ENCODE measurements at places on chromosomes 2 and 18.

- DNase-seq, result no peak
Measured at GRCh38 chr2:20434588-20435294, 12.1 kb upstream of the RHOB start.

DNA sequence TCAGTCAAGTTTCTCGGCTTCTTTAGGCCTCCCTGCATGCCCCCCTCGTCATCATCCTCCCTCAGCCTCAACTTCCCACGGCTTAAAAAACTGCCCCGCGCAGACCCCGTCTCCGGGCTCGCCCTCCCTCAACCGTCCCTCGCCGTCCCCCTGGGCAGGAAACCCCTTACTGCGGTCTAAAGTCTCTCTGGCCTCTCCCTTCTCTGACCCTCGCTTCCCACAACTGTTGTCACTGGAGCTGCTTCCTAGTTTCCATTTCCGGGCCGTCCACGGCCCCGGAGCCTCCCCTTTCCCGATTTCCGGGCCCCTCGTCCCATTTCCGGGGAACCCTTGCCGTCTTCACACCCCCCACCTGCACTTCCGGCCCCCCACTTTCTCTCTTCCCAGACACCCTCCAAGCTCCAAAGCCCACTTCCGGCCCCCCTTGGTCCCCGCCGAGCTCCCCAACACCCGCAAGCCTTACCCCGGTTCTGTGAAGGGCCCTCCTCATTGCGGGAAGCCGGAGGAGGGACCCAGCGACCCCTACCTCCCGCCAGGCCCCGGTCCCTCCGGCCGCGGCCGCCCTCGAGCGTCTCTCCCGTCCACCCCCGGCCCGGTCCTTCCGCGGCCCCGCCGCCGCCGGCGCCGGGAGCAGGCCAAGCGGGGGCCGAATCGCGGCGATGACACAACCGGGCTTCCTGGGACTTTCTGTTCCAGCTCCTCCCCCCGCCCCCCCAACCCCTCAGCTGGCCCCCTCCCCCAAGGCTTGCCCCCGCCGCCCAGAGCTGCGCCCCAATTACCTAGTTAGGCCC, 513 bp downstream of the TRIP12 start:
- DNase-seq, result no peak

DNA sequence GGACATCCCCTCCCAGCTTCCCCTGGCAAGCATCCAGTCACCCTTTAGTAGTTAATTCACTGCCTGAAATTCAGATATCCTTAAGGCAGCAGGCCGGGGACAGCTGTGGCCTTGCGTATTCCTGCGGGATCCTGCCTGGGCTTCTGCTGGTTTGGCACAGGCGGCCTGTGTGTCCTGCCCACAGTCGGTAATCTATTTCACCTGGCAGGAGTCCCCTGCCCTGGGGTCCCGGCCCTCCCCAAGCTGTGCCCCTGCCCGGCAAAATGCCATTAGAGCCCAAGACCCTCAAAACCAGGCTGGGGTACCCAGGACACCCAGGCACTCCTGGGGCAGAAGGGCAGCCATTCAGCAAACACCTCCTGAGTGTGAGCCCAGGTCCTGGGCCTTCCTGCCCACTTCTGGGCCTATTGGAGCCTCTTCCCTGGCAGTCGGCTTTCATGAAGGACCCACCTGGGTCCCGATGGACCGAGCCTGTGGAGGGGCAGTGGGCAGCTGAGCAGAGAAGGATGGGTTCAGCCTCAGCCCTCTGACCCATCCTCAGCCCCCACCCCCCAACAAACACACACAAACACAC, 11.6 kb downstream of the CROCC2 start:
- no peak for DNase-seq

DNA sequence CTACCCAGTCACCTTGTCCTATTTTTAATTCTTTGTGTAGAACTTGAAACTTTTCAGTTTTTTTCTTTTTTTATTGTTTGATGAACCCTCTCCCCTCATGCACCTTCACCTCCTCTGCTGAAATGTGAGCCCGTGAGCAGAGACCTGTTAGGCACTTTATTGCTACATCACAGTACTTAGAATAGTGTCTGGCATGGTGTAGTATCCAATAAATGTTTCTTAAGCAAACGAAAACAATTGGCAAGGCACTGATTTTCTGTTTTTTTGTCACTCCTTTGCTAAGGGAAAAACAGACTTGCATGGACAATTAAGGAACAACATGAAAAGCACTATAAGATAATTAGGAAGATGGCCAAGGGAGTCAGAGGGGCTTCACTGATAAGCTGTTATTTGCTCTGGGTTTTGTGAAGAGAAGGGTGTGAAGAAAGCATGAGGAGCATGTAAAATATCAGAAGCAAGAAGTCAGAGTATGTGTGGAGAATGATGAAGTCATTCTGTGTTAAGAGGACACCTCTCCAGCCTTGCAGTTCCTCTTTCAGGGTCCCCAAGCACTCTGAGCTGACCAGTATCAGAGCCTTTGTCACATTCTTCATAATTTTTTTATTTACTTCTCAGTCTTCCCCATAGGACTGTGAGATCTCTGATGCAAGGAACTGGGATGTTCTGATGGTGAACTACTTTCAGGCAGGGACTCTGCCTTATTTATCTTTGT, 99.7 kb upstream of the CAVIN2 start:
- no peak for DNase-seq

GRCh38 chr2:167761465-167762136, 485.8 kb downstream of the STK39 start:
- no peak for DNase-seq

- no peak for DNase-seq
Measured at GRCh38 chr2:59182249-59182648, 941.1 kb upstream of the FANCL start.

DNA sequence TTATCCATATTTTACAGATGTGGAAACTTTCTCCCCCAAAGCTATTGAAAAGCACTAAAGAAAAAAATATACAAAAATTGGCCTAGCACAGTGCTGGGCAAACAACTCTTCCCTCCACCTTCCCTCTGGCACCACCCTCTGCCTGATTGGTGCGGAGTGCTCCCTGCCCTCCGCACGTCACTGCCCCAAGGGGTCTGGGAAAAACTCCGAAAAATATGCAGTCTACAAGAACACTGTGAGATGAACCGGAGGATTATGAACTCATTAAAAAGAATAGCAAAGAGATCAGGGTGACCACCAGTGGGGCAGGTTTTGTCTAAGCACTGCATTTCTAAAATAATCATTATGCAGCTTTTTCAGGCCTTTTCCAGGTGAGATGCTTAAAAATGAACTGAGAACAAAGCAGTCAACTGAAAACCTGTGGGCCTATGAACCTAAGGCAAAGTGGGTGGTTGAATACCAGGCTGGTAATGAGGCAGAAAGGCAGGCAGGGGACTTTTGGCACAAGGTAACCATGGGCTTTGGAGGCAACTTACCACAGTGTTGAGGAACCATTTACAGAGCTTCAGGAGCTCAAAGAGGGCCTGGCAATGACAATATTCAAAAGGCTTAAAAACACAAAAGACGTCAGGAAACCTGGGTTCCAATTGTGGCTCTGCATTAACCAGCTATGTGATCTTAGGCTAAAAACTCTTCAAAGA, 57.5 kb downstream of the AAK1 start:
- no peak for DNase-seq

- DNase-seq, result no peak
Measured at GRCh38 chr2:36611316-36611990, 13.5 kb upstream of the FEZ2 start.

DNA sequence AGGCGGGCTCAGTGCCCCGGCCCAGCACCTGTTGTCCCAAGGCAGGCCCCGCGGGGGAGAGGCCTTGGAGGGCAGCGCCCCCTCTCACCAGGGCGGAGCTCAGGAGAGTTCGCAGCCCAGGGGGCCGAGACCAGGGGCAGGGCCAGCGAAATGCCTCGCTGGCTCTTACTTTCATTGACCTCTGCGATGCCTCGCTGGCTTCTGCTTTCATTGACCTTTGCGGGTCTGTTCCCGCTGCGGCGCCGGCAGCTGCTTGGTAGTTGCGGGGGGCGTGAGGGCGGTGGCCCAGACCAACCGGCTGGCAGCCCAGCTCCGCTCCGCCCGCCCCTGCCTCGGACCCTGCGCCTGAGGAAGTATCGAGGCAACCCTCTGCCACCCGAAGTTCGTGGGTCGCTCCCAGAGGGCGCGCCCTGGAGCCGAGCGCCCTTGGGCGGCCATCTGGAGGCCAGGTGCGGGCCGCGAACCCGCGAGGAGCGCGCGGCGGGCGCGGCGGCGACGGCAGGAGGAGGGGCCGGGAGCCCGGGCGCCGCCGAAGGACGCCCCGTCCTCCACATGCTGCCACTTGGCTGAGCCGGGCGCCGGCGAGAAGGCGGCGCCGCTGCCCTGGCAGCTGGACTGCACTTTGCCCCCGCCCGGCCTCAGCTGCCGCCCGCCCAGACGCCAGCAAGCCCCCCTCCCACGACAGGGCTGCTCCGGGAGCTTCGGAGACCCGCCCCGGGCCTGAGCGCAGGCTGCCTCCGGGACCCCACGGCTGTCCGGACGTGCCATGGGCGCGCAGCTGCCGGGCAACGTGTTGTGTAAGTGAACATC, 118.0 kb upstream of the MSTN start:
- no peak for DNase-seq

DNA sequence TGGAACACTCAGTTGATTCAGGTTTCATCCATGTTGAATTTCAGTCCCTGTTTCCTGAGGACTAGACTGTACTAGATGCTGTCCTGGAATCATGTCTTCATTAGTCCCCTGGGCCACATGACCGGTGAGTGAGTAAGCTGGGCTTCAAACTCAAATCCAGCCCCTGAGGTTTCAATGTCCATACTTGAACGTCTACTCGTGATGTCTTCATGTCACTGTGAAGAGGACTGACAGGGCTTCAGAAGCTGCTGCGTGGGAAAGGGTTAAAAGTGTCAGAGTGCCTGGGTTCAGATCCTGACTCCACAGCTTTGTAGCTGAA, 101.2 kb downstream of the CDK15 start:
- no peak for DNase-seq

GRCh38 chr2:101961338-101962191, 30.2 kb upstream of the IL1R2 start:
- DNase-seq, result no peak

DNA sequence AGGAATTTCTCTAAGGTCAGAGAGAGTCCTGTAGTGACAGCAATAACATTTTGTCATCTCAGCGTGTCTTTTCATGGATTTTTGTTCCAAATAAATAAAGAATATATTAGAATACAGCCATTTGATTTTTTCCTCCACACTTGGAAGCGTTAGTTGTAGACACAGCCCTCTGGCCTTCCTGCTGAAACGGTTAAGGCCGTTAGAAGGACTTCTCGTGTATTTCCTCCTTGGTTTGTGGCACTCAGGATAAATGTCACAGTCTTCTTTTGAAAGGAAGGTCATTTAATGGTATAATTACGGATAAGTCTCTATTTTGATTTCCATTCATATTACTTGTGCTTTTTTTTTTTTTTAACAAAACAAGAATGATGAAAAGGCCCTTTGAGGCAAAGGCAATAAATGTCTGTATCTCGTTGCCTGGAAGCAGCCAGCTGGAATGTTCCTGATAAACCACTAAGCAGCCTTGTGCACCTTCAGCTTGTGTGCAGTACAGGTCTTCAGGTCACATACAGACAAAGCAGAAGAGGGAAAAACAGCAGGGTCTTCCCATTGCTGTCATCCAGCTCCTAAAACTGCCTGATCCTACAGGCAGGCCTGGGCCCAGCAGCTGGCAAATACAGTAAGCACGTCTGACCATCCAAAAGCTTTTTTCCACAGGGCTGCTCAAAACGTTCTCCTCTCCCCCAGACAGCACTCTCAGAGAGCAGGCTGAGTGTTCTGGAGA, 14.4 kb downstream of the EFR3B start:
- no peak for DNase-seq

DNA sequence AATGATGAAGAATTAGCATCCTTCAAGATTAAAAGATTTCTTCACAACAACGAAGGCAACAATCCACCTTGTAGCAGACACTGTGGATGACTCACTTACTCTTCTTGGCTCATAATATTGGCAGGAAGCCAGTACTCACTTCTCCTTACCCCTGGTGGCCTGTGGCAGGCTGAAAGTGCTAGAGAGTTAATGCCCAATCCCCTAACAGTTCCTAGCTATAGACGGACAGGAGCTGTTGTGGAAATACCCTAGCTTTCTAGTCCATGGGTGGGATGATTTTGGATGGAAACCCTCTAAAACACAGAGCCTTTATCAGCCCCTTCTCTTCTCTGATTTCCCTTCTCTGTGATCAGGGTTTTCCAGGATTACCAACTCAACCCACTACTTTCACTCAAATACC, 128.6 kb upstream of the NYAP2 start:
- peak; percentile 51 for DNase-seq

DNA sequence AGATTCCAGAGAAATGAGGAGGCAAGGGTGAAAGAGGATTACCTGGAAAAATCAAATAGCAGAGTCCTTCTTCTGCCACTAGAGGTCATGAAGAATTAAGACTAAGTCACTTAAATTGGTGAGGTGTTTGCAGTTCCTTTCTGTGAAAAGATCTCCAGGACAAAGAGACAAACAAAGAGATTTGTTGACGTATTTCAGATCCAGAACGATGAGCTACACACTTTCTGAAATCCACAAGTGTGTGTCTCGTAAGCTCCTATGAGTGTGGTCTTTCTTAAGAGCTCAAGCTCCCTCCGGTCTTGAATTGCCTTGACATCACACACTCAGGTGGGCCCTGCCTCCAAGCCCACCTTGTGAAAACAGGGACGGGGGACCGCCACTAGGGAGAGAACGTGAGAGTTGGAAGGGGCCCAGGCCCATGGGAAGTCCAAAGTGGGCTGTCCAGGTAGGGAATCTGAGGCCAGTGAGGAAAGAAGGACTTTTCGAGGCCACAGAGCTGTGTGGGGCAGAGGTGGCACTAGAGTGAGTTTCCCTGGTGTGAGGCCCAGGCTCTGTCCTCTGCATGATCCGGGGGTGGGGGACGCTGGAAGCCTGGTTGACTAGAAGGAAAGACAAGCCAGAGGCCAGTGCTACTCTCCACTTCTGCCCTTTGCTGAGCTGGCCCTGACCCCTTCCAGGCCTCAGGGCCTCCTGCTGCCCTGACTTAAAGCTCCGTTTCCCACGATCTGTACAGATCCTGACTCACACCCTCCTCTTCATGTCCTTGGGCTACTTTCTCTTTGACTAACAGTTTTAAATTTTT, 168.1 kb upstream of the NCK2 start:
- no peak for DNase-seq

- peak; percentile 37 for DNase-seq
Measured at GRCh38 chr2:223635080-223635479, 32.9 kb upstream of the SCG2 start.

DNA sequence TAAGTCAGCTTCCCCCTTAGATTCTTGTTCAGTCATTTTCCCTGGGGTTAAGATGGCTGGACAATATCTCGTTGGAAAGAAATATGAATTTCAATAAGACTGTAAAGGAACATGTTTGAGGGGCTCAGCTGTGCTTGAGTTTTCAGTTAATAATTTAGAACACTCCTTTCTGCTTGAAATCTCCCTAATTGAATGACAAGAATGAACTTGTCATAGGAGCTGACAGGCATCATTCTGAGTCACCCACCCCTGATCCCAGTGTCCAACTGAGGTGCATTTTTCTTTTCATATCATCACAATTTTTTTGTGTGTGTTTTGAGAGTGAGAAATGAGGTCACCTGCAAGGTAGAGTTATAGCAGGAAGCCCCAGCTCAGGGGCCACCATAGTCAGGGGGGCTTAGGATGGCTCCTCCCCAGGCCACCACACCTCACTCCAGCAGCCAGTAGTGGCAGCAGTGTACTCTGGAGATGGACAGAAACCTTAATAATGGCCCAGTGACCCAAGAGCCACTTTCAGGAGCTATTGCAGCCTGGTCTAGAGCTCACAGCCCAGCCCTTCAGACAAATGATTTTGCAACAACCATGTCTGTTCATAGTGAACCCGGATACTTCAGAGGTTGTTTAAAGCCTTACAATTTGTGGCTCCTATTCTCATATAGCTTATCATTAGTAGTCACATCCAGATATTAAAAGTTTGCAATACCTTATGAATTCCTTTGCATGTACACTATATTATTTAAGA, 174.5 kb downstream of the MAIP1 start:
- no peak for DNase-seq

- DNase-seq, result peak; percentile 26
Measured at GRCh38 chr18:9869715-9870430, 15.9 kb upstream of the TXNDC2 start.
